Cardiac fibroblast (primary cell): ENCODE measurements at places on chromosomes 3 and 15.
A peak's percentile ranks its signal among the peaks of the same experiment; 100 is the strongest.

GRCh38 chr3:105798381-105798934, 70.4 kb downstream of the CBLB start:
- peak; percentile 46 for DNase-seq

GRCh38 chr3:145911016-145911415, 250.0 kb downstream of the PLOD2 start:
- no peak for DNase-seq

DNA sequence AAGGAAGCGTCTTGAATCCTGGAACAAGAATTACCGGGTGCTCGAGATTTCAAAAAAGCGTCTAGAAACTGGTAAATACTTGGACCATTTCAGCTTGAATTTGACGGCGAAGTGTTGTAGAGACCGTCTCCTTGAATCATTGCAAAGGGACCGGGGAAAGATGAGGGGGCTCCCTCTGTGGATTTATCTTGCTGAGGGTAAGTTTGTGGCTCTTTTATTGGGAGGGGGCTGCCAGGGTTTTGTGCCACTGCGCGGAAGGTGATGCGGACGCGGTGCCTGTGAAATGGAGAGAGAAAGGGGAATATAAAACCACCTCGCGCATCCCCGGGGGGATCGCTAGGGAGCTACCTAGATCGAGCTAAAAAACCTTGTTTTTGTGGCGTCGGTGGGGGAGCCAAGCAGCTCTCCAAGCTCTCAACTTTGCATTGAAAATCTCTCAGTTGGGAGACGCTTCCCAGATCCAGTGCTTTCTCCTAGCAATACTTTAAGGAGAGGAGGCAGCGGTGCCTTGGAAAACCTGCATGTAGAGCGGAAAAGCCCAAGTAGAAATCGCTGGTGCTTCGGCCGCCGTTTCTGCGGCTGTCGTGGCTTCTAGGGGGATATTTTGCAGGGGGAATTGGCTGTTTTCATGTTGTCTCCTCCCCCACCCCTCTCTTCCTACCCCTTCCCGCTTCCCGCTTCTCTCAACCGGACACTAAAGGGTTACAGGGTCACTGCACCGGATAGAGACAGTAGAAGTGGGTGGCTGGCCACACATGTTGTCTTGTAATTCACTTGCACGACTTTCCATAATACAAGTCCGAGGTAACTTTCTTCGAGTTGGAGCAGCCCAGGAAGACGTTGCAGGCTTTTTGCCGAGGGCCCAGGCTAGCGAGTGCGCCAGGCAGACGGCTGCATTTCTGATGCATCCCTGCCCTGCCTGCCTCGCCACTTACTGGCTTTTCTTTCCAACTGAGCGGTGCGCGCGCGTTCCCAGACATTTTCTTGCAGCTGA, 187.6 kb downstream of the NLGN1 start:
- peak; percentile 49 for DNase-seq

DNA sequence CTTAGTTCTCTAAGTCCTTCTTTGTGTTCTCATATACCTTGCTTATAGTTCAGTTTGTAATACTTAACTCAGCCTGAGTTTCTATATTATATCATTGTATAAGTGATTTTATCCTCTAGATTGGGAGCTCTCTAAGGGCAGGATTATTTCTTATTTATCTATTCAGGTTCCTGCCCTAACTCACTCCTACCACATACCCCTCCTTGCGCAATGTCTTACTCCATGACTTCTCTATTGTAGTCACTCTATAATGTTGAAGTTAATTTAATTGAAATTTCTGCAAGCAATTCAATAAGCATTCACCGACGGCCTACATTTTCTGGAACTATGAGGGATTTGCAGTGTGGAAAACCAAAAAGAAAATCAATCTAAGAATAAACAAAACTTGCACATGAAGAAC, 3.6 kb upstream of the OR5K4 start:
- DNase-seq, result no peak

GRCh38 chr3:177571944-177572315, 374.6 kb upstream of the TBL1XR1 start:
- no peak for DNase-seq

DNA sequence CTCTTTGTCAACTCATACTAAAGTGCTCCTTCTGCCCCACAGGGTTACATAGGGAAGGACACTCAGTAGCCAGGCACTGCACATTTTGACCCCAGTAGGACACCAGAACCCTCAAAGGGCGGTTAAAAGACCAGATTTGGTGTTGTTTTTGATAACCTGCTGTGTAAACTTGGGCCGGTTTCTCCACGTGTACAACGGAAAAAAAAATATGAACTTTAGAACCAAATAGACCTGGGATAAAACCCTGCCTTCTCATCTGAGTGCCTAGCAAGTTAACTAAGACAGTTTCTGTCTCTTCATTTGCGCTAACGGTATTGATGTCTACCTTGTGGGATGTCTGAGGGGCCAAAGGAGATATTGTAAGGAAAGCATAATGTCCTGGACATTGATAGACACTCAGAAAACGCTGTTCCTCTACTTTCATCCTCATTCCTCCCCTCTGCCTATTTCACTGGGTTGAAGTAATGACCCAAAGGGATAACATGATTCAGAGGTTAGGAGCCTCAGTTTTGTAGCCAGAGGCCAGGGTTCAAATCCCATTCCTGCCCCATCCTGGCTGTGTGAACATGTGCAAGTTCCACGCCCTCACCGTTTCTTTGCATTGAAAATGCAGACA, 155.9 kb upstream of the LPP start:
- no peak for DNase-seq

DNA sequence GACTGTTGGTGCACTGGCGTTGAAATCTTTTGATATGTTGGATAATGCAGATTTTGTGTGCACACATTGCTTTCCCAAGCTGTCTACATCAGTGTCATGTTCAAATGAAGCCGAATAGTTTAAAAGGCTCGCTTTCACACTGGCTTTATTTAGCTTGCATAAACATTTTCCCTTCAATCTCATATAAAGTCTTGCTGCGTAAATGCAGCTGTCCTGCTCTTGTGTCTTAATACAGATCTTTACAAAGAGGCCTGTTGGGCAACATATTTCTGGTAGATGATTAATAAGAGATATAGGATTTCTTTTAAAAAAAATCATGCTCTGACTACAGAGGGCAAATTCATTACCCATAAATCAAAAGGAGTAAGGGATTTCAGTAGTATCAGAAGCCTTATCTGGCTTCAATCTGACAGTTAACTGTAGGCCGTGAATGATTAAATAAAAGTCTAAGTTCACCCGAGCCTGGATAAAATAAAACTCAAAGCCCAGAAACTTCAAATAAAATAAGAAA, 937.2 kb downstream of the FHIT start:
- DNase-seq, result no peak

DNA sequence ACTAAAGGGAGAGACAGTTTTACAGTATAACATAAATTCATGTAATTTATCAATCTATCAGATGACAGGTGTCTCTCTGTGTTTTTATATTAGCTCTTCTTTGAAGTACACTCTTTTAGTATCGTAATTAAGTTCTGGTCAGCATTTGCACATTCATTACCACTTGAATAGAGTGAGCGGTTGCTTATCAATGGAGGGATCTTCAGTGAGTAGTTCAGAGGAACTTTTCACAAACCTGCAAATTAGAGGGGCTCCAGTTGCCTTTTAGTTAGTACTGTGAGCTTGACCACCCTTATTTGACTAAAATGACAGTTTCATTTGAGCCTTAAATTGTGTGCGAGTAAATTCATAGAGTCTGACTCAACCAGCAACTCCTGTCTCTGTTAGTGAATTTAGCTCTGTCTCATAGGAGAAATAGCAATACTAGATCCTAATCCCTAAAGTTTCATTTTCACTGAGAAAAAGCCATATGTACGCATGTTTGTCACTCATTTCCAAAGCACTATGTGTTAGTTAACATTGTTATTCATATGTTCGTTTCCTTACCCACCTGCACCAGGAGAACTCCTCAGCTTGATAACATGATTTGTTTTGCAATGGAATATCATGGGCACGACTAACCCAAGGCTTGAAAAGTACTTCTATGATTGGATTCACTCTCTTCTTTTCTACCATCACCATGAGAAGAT, 57.5 kb upstream of the ZBED2 start:
- no peak for DNase-seq

DNA sequence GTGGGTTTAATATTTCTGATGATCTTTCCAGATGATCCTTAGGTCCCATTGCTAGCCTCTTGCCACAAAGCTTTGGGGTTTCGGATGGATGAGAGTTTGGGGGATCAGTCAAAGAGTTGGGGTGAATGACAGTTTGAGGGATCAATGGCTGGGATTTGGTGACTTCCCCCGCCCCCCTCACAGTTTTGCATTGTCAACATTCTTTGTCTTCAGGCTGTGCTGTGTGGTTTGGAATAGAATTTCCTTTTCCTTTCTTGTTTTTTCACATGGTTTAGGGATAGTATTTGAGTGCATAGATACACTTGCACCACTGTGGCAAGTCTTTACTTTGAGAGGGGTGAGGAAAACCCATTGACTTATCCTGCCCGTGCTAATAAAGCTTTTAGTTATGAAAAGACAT, 14.3 kb downstream of the MEF2A start:
- no peak for DNase-seq

GRCh38 chr3:141610939-141611338, 124.1 kb downstream of the RASA2 start:
- no peak for DNase-seq

- DNase-seq, result no peak
Observed at GRCh38 chr3:156148345-156148945, 28.1 kb downstream of the KCNAB1 start.

GRCh38 chr3:56003129-56003528, 465.1 kb downstream of the ERC2 start:
- no peak for DNase-seq

DNA sequence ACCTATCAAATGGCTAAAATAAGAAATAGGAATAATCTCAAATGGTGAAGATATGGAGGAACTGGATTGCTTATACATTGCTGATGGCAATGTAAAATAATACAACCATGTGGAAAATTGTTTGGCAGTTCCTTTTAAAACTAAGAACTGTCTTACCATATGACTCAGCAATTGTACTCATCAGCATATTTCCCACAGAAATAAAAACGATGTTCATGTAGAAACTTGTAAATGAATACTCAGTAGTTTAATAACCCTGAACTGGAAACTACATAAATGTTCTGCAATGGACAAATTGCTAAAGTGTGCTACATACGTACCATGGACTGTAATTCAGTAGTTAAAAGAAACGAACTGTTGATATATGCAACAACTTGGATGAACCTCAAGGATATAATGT, 253.9 kb upstream of the RBMS3 start:
- DNase-seq, result peak; percentile 3

- no peak for DNase-seq
Observed at GRCh38 chr3:38707730-38708129, 58.2 kb upstream of the SCN5A start.

DNA sequence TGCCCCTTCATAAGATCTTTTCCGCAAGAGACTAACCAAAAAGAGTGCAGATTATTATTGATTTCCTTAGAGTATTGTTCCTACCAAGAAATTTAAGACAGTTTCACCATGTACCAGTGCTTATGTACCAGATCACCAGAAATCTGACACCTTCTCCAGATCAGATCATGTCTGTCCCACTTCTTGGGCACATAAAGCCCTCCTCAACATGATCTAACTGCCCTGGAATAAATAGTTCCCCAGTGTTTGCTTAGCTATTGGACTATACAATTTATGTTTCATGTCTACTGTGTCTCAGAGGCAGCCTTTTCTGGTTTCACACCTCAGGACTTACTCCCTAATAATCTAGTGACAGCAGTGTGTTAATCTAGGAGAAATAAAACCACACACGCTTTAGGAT, 46.8 kb downstream of the NME9 start:
- no peak for DNase-seq

DNA sequence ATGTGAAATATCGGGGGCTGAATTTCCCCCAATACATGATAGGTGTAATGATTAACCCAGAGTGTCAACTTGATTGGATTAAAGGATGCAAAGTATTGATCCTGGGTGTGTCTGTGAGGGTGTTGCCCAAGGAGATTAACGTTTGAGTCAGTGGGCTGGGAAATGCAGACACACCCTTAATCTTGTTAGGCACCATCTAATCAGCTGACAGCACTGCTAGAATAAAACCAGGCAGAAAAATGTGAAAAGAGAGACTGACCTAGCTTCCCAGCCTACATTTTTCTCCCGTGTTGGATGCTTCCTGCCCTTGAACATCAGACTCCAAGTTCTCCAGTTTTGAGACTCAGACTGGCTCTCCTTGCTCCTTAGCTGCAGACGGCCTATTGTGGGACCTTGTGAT, 247.8 kb downstream of the OTOL1 start:
- no peak for DNase-seq

GRCh38 chr3:186786922-186787321, 3.5 kb downstream of the EIF4A2 start:
- DNase-seq, result no peak

- DNase-seq, result peak; percentile 90
Observed at GRCh38 chr3:50170689-50171088, 15.6 kb downstream of the SEMA3F start.

DNA sequence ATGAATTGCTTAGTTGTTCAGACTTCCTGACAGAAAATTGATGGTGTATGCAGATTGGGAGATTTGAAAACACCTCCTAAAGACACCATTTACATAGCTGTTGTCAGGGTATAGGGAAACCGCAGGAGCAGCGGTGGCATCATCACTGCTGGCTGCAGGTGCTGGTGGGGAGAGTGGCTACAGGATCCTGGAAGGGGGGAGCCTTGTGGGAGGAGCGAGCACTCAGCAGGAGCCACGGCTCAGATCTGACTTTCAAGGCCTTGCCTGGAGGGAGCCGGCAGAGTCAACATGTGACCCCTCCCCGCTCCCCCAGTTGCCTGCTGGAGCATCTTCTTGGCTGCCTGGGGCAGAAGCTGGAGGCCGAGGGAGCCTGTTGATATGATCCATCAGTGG, 26.1 kb downstream of the EDEM1 start:
- no peak for DNase-seq

- no peak for DNase-seq
Observed at GRCh38 chr3:105223815-105224214, 142.9 kb upstream of the ALCAM start.

- DNase-seq, result no peak
Observed at GRCh38 chr15:81291916-81292522, 31.9 kb downstream of the STARD5 start.

GRCh38 chr15:29428925-29429573, 159.4 kb upstream of the NSMCE3 start:
- no peak for DNase-seq

DNA sequence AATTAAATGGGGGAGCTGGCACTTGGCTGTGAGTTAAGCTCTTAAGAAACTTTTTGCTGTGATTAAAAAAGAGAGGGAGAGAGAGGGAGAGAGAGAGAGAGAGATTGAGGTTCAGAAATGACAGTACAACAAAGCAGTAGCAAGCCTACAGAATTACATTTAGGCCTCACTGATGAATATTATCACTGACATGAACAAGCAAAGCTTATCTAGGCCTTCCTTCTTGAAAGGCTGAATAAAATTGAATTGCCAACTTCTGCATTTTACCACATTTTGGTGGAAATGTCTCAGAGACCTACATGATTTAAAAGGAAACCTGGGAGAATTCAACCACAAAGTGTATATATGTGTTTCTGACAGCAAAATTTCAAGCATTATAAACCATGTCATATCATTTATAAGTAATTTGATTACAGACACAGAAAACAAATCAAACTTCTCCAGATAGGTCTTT, 530.8 kb downstream of the SOX2 start:
- no peak for DNase-seq

- DNase-seq, result peak; percentile 12
Observed at GRCh38 chr3:67946436-67946835, 292.0 kb upstream of the SUCLG2 start.

GRCh38 chr3:107816107-107816506, 274.7 kb downstream of the CD47 start:
- DNase-seq, result no peak
